Naive B cell (primary cell): ENCODE measurements at places on chromosomes 11 and 22. TPM values are rescaled to one million over a fixed set of nuclear protein-coding genes. Genes with fewer than 3 reads are reported as not detected.

FGF19 gene
- not detected for polyA plus RNA-seq

DNA sequence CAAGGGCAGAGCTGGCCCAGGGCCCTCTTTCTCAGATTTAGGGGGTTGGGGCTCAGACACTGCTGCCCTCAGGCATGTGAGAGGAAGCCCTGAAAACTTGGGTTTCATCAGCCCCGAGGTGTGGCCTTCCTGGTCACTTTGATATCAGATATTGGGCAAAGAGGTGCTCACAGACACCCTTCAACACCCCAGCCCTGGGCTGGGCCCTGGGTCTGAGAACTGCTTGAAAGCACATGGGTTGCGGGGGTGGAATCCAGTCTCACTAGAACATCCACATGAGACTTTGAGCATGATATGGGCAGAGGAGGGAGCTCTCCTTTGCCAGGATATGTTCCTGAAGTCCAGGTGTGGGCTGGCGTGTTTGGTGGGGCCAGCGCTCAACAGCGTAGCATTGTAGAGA, 10.4 kb downstream of the DGAT2 start:
- no peak for DNase-seq
- H3K27me3 ChIP-seq, result no peaks in the 10 kb centered on the region
- H3K36me3 ChIP-seq, result peaks cover 7% of the 10 kb centered on the region
- H3K4me1 ChIP-seq, result peaks cover 18% of the 10 kb centered on the region
- H3K27ac ChIP-seq, result no peak overlapping the region
- no peak overlapping the region for H3K4me3 ChIP-seq

- H3K27ac ChIP-seq, result no peak overlapping the region
- no peak for DNase-seq
- no peaks in the 10 kb centered on the region for H3K27me3 ChIP-seq
- H3K4me1 ChIP-seq, result no peaks in the 10 kb centered on the region
These were observed 87.1 kb upstream of the RAG2 start for GRCh38 chr11:36684840-36685801.

DNA sequence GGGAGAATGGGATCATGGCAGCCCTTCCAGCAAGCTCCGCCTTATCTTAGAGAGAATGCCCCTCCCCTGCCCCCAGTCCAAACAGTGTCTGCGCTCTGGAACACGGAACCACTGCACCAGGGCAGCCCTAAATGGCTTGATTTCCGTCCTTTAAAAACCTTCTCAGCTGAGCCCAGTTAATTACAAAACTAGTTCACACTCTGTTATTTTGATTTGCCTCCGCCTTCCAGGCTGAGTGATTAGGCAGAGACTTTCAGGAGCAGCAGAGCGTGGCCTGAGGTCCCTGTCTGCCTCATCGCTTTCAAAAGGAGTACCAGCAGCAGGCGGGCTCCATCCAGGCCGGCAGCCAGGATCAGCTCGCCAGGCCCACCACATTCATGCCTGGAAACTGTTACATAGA, 313.0 kb downstream of the BRD1 start:
- DNase-seq, result no peak
- H3K27ac ChIP-seq, result no peak overlapping the region
- H3K4me3 ChIP-seq, result no peak overlapping the region
- H3K4me1 ChIP-seq, result peaks cover 5% of the 10 kb centered on the region
- H3K27me3 ChIP-seq, result no peaks in the 10 kb centered on the region
- no peaks in the 10 kb centered on the region for H3K36me3 ChIP-seq

- peaks cover 8% of the 10 kb centered on the region for H3K36me3 ChIP-seq
- H3K27ac ChIP-seq, result no peak overlapping the region
- no peak overlapping the region for H3K4me3 ChIP-seq
- H3K27me3 ChIP-seq, result no peaks in the 10 kb centered on the region
- H3K4me1 ChIP-seq, result peaks cover 4% of the 10 kb centered on the region
These were observed 71.4 kb upstream of the GRK3 start for GRCh38 chr22:25492841-25493734.

DNA sequence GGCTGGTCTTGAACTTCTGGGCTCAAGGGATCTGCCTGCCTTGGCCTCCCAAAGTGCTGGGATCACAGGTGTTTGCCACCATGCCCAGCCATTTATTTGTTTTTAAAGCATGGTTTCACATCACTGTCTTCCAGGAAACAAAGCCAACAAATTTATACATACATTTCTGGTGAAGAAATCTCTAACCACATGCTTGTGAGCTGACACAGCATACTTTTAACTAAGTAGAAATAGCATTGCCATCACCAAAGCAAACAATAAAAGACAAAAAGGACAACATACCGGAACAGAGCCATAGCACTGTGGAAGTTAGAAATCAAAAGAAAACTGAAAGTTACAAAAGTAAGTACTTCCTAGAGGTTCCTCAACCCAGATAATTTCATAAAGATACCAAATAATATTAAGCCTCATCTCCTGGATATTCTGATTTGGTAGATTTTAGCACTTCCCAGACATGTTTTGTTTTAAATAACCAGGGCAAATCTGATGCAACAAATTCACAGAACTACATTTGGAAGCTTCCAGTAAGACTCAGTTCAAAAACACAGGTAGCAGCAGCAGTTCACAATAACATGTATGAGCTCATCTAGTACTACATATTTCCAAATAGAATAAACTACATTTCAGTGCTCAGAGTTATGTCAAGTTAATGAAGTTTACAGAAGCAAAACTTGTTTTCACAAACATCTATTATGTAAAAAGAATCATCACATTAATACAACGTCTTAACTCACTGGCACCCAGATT, 70.6 kb downstream of the RRAS2 start:
- peaks cover 18% of the 10 kb centered on the region for H3K4me1 ChIP-seq
- no peak overlapping the region for H3K4me3 ChIP-seq
- DNase-seq, result no peak
- H3K36me3 ChIP-seq, result peaks cover 13% of the 10 kb centered on the region
- H3K27me3 ChIP-seq, result no peaks in the 10 kb centered on the region

DNA sequence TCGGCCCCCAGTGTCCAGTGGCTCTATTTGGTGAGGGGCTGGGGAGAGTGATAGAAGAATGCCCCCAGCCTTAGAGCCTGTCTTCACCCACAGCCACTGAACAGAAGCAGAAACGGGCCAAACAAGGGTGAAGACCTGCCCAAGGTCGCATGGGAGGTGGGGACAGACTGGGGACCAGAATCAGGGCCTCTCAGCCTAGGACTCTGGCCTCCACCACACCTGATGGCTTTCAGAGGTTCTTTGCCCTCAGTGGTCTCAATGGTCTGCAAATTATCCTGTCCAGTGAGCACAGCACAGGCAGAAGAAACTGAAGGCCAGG, 4.5 kb upstream of the MYRF start:
- peaks cover 29% of the 10 kb centered on the region for H3K27me3 ChIP-seq
- H3K27ac ChIP-seq, result no peak overlapping the region
- peaks cover 1% of the 10 kb centered on the region for H3K4me1 ChIP-seq
- peak overlapping the region; percentile 15 for H3K4me3 ChIP-seq
- DNase-seq, result no peak

DNA sequence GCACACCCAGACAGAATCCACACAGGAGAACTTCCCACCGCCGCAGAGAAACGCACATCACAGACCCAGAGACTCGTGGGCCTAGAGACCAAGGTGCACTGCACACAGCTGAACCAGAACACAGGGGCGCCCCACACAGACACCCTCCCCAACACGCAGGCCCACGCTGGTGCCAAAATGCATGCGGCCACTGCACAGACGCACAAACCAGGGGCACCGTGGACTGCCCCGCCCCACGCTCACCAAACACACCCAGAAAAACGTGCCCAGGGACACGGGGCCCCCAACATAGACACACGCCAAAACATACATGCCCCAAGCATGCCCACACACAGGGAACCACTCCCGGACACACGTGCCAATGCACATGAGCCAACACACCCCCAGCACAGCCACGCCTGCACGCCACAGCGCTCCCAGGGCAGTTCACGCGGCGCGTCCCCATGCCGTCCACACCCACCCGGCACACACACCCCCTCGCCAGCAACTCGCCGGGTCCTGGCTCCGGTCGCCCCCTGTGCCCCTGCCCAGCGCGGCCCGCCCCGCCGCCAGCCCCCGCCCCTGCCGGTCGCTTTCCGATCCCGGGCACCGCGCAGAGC, 7.8 kb downstream of the ELFN2 start:
- H3K36me3 ChIP-seq, result no peaks in the 10 kb centered on the region
- H3K27me3 ChIP-seq, result peaks cover 50% of the 10 kb centered on the region
- peak overlapping the region; percentile 85 for H3K4me3 ChIP-seq
- H3K4me1 ChIP-seq, result peaks cover 38% of the 10 kb centered on the region
- no peak for DNase-seq
